NCI-H2171 (cell line): ENCODE measurements at places on chromosomes 7 and 10.

DNA sequence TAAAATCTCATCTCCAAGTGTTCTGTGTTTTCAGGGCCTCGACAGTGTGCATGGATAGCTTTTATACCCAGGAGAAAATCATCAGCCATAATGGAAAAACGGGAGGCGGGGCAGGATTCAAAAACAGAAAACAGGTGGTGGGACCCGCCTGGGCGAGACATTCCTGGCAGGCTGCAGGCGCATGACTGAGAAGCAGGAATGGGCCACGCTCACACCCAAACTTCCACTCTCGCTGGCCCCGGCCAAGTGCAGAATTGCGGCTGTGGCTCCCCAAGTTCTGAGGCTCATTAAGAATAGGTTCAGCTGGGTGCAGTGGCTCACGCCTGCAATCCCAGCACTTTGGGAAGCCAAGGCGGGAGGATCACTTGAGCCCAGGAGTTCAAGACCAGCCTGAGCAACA is 60.6 kb downstream of the C10orf143 start:
- no peak for DNase-seq

GRCh38 chr10:27341001-27341400 is 100.4 kb upstream of the ACBD5 start:
- DNase-seq: no peak

DNA sequence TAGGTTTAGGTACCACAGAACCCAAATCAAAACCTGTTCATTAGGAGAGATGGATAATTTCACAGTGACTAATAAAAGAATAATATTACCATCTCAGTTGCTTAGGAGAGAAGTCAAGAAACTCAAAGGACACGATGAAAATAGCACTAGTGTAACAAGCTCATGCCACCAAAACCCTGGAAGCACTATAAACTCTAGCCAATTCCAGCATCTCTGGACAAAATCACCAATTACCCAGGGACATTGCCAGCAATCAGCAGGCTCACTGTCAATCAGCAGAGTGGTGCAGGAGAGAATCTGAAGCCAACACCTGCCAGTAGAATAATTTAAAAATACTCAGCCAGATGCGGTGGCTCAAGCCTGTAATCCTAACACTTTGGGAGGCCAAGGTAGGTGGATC is 88.9 kb downstream of the ARMH3 start:
- no peak for DNase-seq

DNA sequence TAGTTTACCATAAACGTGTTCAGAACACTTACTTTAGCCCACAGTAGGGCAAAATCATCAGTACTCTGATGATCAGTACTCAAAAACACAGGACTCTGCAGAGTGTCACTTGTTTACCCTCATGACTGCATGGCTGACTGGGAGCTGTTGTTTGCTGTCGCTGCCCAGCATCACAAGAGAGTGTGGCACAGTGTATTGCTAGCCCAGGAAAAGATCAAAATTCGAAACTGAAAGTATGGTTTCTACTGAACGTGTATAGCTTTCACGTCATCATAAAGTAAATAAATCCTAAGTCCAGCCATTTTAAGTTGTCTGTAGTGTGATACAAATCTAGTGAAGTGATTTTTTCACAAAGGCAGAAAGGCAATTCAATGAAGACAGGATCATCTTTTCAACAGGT is 184.6 kb downstream of the RAMP3 start:
- DNase-seq: no peak

- no peak for DNase-seq
These were observed 96.1 kb upstream of the KCNIP2 start for GRCh38 chr10:101939729-101940128.
